ENCODE measurements at places on chromosomes 6 and 20. TPM values are rescaled to one million over a fixed set of nuclear protein-coding genes. Genes with fewer than 3 reads are reported as not detected.

EBF4 gene
- 3.4 TPM for total RNA-seq

ADGRF5 gene
- 39.9 TPM for total RNA-seq

DNA sequence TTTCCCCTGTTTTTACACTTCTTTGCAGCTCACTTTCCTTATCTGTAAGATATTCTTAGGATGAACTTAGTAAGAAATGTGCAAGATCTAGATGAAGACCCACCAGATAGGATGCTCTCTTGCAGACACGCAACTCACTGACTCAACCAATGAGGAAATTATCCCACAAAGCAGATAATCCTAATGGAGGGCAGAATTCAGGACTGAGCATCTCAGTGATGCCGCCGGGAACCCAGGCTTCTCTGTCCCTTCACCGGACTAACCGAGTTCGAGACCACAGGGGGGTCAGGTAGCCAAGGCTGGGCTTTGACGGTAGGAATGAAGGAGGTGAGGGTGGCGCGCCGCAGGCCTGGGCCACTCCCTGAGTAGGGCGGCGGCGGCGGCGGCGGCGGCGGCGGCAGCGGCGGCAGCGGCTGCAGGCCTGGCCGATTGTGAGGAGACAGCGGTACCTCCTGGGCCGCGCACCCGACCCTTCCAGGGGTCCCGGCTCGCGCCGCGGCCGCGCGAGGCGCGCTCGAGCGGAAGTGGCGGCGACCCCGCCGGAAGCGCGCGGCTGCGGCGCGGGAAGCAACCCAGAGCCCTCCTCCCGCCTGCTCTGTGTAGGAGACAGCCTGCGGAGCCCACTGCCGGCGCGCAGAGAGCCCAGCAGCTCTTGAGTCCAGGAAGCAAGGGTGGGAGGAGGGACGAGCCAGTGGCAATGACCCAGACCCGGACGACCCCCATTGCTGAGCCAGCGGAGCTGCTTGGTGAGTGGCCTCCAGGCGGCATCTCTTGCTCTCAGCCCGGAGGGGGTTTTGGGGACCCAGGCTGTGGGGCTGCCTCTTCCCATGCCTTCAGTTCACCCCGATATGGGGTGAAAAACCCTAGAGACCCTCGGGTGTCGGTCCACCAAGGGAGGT lies at the start of gene KHDC1:
Gene KHDC1, minus strand, starts transcription at position 526 of the 899 bp plus-strand sequence. CDS start 20,679 bp downstream, outside the sequence.
- DNase-seq, result peak; percentile 81

PAX1 gene
- total RNA-seq, result 4.1 TPM

DNA sequence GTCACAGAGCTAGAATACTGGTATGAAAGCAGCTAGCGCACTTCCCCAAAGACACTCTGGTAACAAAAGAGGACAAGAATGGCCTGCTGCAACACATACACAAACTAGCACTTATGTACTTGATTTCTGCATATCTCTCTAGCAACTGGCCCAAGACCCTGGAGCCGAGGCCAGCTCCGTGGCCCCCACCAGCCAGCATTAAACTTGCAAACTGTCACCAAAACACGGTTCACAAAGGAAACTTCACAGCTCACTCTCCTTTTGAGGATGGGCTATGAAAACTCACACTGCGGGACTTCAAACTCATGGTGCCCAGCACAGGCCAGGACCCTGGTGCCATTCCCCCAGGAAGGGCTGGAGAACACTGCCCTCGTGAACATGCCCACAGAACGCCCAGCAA lies 115.9 kb upstream of the RPS6KA2 start:
- no peak for DNase-seq

- DNase-seq, result peak; percentile 7
Observed at GRCh38 chr6:138724015-138724414, 49.6 kb upstream of the CCDC28A start.

GTSF1L gene
- not detected for total RNA-seq

DNA sequence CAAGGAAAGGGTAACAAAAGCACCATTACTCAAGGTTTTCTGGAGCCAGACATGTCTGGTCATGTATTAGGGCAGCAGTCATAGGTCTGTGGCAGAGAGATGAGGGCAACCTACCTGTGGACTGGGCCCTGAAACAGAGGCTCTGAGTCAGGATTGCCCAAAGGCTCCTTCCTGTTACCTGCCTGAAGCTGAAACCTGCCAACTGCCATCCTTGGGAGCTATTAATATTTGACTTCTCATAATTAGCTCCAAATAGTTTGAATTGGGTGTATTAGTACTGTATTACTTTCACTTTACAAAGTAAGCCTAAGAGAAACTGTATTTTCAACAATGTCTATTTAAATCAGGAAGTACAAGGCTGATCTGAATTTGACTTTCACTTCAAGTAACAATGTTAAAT lies 72.0 kb upstream of the TBX18 start:
- no peak for DNase-seq

GRCh38 chr6:18680842-18681241 lies 293.7 kb downstream of the RNF144B start:
- no peak for DNase-seq

- no peak for DNase-seq
Observed at GRCh38 chr6:145406783-145407182, 328.5 kb downstream of the EPM2A start.
